ENCODE measurements at places on chromosomes 7 and 10.
A peak's percentile ranks its signal among the peaks of the same experiment; 100 is the strongest.

DNA sequence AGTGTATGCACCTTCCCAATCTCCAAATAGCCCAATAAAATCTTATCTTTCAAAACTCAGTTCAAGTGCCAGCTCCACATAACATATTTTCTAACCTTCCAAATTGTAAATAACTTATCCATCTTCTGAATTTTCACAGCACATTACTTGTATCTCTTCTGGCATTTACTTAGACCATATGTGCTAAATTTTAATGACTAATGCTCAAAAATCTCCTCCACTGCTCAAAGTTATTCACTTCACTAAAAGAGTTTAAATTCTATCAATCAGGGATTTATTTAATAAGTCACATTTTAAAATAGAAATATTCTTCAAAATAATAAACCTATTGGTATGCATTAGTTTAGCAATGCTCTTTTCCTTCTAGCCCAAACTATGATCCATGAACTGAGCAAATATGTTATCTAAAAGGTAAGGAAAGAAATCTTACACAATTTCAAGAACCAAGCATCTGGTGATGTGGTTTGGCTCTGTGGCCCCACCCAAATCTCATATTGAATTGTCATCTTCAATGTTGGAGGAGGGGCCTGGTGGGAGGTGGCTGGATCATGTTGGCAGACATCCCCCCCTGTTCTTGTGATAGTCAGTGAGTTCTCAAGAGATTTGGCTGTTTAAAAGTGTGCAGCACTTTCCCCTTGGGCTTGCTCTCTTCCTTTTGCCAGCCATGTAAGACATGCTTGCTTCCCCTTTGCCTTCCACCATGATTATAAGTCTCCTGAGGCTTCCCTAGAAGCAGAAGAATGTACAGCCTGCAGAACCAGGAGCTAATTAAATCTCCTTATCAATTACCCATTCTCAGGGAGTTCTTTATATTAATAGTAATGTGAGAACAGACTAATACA is 28.1 kb upstream of the GPR22 start:
- DNase-seq: no peak

DNA sequence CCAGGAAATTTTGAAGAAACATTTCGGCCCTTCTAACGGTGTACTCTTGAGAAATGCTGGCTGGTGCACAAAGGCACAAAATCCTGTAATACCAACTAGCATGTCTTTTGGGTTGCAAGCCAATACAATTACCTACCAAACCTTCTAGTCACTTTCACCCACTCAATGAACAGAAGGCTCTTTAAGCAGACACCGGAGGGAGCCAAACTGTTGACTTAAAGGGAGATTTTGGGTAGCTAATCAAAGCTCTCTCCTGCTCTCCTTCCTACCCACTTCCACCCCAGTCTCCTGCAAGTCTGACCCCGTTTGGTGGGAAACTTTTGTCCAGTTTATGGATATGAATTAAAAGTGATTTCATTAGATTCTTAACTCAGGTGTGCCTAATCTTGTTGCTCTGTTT is 24.0 kb downstream of the GRM3 start:
- no peak for DNase-seq

GRCh38 chr10:33046792-33047191 is 88.8 kb upstream of the ITGB1 start:
- DNase-seq: no peak

- no peak for DNase-seq
Measured at GRCh38 chr10:57905010-57905409, 362.7 kb downstream of the IPMK start.

GRCh38 chr7:92415225-92415624 is 32.1 kb upstream of the GATAD1 start:
- DNase-seq: no peak

- DNase-seq: no peak
Measured at GRCh38 chr10:113720386-113720785, 31.1 kb upstream of the PLEKHS1 start.

DNA sequence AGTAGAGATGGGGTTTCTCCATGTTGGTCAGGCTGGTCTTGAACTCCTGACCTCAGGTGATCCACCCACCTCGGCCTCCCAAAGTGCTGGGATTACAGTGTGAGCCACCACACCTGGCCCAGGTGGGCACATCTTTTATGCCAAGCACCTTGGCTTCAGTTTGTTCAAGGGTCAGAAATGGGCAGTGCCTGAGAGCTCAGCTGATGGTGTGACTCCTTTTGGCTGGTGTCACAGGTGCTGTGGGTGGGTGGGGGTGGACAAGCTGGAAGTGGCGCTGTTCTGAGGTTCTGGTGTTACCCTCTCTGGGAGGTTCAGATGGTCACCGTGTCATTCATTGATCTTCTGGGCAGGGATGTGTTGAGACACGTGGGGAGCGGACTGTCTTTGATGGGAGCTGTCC is 11.5 kb downstream of the ADCY1 start:
- DNase-seq: no peak

DNA sequence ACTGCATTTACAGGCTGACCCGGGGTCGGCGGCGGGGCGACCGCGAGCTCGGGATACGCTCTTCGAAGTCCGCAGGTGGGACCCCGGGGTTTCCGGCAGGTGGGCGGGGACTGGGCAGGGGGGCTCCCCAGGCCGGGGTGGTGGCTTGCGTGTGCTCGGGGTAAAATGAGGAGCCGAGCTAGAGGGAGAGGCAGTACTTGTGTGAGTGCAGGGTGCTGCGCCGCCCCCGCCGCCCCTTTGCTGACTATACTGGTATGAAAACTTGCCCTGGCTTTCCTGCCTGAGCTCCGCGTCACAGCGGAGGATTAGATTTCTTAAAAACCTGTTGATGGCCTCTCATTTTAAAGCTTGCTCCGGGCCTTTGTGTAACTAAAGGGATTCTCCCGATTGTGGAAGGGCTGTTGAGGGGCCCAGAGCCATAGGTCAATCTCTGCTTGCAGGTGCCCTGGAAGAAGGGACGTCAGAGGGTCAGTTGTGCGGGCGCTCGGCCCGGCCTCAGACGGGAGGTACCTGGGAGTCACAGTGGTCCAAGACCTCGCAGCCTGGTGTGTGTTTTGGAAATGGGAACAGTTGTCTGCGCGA is 488 bp downstream of the ARMC10 start:
- DNase-seq: peak; percentile 65

GRCh38 chr10:75475460-75476182 is 44.2 kb downstream of the LRMDA start:
- DNase-seq: no peak

DNA sequence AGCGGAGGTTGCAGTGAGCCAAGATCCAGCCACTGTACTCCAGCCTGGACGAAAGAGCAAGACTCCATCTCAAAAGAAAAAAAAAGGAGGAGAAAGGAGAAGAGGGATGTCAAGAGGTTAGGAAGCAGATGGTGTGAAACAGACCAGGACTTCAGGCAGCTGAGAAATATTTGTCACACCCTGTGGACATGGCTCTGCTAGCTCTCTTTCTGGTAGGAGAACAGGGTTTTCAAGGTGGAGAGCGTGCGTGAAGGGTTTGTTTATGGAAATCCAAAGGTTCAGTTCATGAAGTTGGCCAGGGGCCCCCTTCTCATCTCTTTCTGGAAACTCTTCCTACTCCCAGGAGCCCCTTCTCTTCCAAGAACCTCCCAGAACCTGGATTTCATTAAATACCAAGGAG is 110.8 kb upstream of the GALNT17 start:
- DNase-seq: no peak

GRCh38 chr10:113619401-113619800 is 44.4 kb downstream of the NRAP start:
- no peak for DNase-seq

- DNase-seq: no peak
Measured at GRCh38 chr7:156979711-156980110, 30.2 kb downstream of the NOM1 start.

DNA sequence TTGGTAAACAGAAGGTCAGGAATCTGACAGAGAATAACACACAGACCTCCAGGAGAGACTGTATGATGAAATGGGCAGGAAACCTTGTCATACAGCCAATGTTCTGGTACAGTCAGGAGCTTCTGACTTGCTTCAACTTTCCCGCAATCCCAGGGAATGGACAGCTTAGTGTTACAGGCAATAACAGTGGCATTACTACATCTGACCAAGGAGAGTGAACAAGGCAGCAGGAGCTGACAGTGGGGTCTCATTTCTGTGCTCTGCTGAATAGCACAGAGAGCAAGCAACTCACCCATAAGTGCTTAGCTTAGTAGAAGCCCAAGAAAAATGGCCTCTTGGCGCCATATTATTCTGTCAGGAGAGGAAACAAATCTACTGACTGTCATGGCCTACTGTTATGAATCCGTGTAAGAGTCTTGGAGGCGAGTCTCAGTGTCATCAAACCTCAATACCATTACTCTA is 186.2 kb upstream of the MTPN start:
- no peak for DNase-seq

GRCh38 chr7:77426052-77426404 is 9.9 kb upstream of the GSAP start:
- no peak for DNase-seq

DNA sequence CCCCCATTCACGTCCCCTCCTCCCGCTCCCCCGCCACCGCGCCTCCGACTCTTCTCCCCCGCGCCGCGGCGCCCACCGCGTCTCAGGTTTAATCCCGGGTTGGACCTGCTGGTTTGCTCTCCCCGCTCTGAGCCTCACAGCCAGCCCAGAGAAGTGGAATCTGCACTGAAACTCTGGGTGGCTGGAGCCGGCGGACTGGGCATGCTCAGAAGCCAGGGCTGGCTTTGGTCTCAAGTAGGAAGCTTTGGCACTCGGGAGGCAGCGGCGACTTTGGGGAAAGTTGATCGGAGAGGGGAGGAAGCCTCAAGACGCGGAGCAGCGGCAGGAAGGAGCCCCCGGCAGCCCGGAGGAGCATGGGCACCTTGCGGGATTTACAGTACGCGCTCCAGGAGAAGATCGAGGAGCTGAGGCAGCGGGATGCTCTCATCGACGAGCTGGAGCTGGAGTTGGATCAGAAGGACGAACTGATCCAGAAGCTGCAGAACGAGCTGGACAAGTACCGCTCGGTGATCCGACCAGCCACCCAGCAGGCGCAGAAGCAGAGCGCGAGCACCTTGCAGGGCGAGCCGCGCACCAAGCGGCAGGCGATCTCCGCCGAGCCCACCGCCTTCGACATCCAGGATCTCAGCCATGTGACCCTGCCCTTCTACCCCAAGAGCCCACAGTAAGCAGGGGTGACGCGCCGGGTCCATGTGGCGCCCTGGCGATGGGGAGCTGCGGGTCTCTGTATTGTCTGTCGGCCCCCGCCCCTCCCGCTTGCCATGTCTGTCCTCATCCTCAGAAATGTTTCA is at the start of gene PRKG1:
Gene PRKG1, plus strand, starts transcription at position 250 of the 791 bp plus-strand sequence.
- no peak for DNase-seq

DNA sequence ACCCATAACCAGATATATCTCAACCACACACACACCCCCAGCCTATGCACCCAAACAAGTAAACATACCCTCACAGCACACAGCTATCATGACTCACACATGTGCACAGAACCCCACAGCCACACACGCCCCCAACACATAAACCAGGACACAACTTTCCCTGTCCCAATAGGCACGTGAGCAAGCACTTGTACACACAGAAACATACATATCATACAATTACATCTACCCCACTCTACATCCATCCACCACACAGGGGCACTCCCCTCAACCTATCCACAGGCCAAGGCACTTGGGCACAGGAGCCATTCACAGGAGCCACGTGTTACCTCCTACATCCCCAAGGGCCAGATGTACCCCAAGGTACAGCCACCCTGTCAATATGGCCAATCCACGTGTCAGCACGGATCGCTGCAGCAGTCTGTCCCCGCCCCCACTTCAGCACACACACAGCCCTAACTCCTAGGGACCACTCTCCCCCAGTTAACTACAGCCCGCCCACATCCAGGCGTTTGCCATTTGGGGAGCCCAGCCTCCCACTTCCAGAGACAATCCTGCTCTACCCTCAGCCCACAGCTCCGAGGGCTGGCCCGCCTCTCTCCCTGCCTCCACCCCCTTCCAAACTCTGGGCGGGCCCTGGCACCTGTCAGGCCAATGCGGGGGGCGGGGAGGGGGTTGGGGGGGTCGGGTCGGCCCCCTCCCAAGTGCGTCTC is 163.5 kb downstream of the SH3PXD2A start:
- no peak for DNase-seq

DNA sequence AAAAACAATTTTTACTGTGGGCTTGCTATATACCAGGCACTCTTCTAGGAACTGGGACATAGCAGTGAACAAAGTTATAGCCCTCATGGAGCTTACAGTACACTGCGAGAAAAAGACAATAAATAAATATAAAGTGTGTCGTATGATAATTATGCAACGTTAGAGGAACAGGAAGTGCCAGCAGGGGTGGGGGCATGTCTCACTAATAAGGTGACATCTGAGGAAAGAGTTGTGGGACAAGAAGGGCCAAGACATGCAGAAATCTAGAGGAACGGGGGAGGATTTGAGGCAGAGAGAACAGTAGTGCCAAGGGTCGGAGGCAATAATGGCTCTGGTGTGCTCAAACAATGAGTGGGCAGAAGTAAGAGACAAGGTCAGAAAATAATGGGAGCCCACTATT is 52.8 kb downstream of the LMBR1 start:
- no peak for DNase-seq

DNA sequence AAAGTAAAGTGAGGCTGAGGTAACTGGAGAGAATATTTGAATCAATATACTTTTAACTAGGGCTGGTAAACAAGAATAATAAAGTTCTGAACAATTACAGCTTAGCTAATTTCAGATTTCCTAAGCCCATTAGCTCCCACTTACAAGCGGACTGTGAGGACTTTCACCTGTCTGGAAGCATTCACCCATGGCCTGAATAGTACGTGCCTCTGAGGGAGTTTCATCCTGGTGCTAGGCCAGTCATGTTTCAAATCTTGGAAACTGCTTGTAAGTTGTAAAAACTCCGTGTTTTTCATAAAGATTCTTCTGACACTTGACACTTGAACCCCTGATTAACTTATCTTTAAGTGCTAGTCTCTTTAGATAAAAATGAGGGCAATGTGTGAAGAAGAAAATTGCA is 975.2 kb upstream of the GHITM start:
- DNase-seq: no peak

- no peak for DNase-seq
Measured at GRCh38 chr10:79260811-79261740, 86.2 kb upstream of the PPIF start.

GRCh38 chr7:4479367-4480039 is 202.6 kb upstream of the FOXK1 start:
- DNase-seq: peak; percentile 31

- no peak for DNase-seq
Measured at GRCh38 chr10:50585921-50586739, 37.6 kb downstream of the SGMS1 start.

Data from activated CD4-positive, alpha-beta T cell treated with anti-CD3 and anti-CD28 coated beads, Interleukin-2, amount 10 ng/mL, durations not matched to agents 7 days and 5 days (primary cell).